ENCODE measurements at places on chromosomes 2 and 18.

DNA sequence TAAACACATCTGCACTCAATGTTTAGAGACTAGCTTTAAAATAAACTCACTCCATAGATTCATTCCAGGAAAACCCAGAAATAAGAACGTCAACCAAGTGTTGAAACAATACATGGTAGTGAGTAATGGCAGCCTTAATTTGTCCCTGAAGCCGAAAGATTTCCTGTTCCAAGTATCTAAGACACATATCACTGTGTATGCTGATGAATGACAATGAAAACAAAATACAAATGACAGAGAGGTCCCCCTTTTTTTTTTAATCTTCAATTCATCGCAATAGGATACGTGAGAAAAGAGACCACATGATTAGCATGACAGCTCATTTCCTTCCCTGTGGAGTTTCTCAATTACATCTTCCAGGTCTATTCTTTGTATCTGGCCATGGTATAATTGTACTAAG is 160.5 kb upstream of the STK17B start:
- DNase-seq, result no peak

GRCh38 chr2:119696005-119696404 is 17.0 kb downstream of the TMEM177 start:
- no peak for DNase-seq

DNA sequence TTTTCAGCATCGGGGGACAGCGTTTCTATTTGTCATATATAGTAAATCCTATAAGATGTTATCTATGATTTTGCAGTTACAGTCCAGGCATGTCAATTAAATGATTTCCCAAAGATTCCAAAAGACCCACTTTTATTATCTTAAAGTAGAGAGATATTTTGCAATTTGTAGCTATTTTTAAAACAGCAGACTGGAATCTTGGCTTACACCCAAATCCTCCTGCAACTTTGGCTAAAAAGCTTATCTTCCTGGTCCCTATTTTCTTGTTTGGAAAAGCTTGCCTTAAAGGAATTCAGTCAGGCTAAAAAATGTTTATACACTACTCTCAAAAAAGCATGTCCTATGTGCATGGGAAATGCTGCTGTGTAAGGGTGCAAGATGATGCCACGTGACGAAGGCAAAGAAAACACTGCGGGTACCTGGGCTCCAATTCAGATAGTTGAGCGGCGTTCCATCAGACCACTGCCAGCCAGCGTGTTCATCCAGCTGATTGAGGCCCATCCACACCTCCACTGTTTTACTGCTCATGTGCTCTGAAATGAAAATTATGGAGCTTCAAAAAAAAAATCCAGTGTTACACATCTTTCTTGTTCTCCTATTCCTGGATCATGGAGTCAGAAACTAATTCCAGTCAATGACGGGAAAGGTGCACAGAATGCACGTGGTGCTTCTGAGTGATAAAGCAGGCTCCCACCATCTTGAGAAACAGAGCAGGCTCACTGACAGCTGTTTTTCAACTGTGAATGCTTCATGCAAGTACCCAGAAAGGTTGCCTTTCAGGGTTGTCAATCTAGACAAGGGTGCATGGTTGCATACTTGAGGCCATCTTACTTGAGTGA is 33.8 kb downstream of the PLA2R1 start:
- no peak for DNase-seq

DNA sequence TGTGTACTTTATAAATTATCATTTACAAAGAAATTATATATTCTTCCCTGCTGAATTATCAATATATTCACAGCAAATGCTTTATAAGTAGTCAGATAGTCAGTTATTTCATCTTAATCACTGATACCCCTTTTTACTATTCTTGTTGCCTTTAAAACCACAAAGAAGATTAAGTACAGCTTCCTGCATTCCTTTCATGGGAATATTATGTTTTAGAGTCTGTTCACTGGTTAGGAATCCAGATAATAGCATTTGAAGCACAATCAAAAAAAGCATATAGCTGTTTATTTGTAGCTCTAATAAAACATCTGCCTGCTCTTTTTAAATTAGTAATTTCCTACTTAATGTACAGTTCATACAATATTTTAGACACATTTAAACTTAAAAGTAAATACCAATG is 508.9 kb downstream of the FBXO15 start:
- no peak for DNase-seq

- no peak for DNase-seq
Observed at GRCh38 chr18:10293966-10294365, 160.5 kb upstream of the APCDD1 start.

- no peak for DNase-seq
Observed at GRCh38 chr18:9925795-9926194, 12.0 kb downstream of the VAPA start.

DNA sequence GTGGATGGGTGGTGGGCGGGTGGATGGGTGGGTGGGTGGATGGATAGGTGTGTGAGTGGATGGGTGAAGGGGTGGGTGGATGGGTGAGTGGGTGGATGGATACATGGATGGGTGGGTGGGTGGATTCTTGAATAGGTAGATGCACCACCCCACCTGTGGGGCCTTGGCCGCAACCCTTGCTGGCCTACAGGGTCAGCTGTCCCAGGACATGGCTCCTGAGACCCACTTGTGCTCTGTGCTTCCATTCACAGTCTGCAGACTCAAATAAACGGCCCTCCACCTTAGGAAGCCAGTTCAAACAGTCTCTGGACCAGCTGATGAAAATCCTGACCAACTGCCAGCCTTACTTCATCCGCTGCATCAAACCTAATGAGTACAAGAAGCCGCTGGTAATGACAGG is 54.4 kb downstream of the MYO7B start:
- no peak for DNase-seq

GRCh38 chr2:223588251-223588650 is 13.9 kb downstream of the SCG2 start:
- DNase-seq, result no peak

DNA sequence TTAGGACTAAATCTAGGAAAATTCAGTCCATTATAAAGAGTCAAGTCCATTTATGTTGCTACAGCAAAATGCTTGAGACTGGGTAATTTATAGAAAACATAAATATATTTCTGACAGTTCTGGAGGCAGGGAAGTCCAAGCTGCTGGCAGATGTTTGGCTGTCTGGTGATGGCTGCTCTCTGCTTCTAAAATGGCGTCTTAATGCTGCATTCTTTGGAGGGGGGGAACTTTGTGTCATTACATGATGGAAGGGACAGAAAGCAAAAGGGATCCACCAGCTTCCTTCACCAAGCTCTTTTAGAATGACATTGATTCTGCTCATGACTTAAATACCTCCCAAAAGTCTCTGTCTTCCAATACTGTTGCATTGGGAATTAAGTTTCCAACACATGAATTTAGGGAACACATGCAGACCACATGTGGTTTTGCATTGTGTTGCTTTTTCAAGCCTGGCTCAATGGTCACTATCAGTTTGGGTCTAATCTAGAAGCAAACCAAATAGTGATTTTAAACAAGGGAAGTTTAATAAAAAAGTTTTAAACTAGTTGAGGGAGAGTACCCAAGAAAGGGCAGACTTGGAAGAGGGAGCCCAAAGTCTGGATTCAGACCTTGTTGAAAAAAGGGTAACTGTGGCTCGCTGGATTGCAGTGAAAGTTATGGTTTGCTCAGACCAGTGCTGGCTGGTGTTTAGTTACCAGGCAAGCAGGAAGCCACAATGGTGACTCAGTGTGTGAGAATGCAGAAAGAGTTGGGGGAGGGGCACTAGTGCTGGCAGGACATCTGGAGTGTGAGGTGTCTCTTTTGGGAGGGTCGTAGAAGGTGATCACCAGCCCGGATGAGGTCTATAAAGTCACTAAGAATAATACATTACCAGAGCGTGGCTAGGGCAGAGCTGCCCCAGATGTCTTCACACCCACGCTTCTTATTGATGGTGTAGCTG is 30.8 kb downstream of the C18orf54 start:
- no peak for DNase-seq

DNA sequence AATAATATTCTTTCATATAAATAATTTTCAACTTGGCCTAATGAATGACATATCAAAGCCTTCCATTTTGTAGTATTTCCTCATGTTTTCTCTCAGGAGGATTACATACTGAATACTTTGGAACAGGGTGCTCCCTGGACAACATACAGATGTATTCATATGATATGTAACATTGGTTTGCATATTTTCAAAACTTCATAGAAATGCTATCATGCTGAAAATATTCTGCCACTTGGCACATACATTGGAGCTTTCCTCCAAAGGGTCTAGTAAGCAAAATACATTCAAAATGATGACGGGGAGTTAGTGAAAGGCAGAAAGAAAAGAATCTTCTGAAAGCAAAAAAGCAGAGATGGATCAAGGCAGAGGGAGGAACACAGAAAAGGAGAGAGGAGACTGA is 38.1 kb upstream of the RTN4 start:
- no peak for DNase-seq

GRCh38 chr18:75207310-75208154 is 1.4 kb downstream of the PTGR3 start:
- DNase-seq, result no peak

DNA sequence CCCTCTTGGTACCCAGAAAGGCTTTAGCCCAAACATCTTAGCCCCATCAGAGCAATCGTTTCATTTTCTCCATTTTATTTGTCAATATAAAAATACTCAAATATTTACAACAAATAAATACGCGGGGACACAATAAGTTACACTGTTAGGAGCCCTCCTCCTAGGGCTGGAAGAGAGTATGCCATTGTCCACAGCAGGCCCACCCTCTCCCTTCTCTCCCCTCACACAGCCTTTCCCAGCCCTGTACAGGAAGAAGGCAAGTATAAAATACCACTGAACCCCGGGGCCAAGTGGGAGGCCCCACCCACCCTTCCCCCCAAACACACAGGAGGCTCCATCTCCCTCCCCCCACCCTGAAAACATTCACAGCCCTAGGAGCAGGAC is 1.9 kb upstream of the ANKRD39 start:
- no peak for DNase-seq

DNA sequence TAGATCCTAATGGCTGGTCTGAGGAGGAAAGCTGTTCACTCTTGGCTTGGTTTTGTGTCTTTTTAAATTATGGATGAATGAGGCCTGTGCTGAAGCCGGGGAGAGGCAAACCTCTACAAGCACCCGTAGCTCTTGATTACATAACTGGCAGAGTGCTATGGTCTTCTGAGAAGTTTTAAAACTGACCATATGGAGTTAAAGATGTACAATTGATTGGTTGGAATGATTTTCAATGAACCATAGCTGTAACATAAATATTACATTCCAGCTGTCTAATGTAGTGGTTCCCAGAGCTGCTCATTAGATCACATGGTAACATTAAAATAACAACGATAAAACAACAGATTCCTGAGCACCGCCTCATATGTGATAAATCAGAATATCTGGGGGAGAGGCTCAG is 71.1 kb upstream of the MAP4K3 start:
- no peak for DNase-seq

GRCh38 chr2:95552911-95553310 is 38.9 kb upstream of the TRIM43 start:
- no peak for DNase-seq

- DNase-seq, result no peak
Observed at GRCh38 chr2:146481629-146482028, 1363.2 kb upstream of the ACVR2A start.

Data from T-helper 1 cell (primary cell).